ENCODE measurements at places on chromosomes 2 and 18. TPM values are rescaled to one million over a fixed set of nuclear protein-coding genes. Genes with fewer than 3 reads are reported as not detected.

The PCARE gene
- not detected for total RNA-seq

The NPAS2 gene
- total RNA-seq, result 83.8 TPM

The HOXD10 gene
- total RNA-seq, result 4.8 TPM

The TEX44 gene
- total RNA-seq, result not detected

The TBR1 gene
- 0.05 TPM for total RNA-seq

The PIEZO2 gene
- total RNA-seq, result 0.53 TPM

The CPS1 gene
- total RNA-seq, result 16.3 TPM

The SH3BP4 gene
- total RNA-seq, result 38.9 TPM

The PDCL3 gene
- total RNA-seq, result 38.0 TPM

The TUBB8B gene
- total RNA-seq, result not detected

The ALPP gene
- 18.1 TPM for total RNA-seq

The DYNAP gene
- total RNA-seq, result not detected

The TCF7L1 gene
- total RNA-seq, result 11.5 TPM

The KDM3A gene
- total RNA-seq, result 20.6 TPM

The GAREM1 gene
- 5.6 TPM for total RNA-seq

The ALK gene
- not detected for total RNA-seq

The CAPN14 gene
- 0.04 TPM for total RNA-seq

The HOXD13 gene
- total RNA-seq, result 0.18 TPM

The DNAJC5G gene
- total RNA-seq, result not detected

Measured in A549 treated with AZD2906 at 1 μM for 4 hours (cell line).